ENCODE measurements at places on chromosomes 5 and 9.
A peak's percentile ranks its signal among the peaks of the same experiment; 100 is the strongest.

- no peak for DNase-seq
Measured at GRCh38 chr9:26169708-26170107, 491.5 kb upstream of the TUSC1 start.

GRCh38 chr5:121640298-121640697, 211.4 kb upstream of the FTMT start:
- DNase-seq, result no peak

DNA sequence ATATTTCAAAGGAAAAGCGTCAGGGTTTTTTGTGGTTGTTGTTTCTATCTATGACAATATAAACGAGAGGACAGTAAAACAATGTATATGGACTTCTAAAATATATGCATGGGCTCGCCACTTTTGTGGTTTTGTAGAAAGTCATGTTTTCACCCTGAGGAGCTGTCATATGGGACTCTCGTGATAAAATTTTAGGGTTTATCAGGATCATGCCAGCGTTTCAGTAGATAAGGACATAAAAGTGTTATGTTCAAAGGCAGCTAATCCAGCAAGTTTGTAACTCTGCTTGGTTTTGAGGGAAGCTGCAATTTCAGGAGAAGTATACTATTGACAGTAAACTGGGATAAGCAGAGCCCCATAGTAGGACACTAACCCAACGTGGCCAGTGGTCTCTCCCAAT, 120.3 kb downstream of the CDC42SE2 start:
- DNase-seq, result no peak

DNA sequence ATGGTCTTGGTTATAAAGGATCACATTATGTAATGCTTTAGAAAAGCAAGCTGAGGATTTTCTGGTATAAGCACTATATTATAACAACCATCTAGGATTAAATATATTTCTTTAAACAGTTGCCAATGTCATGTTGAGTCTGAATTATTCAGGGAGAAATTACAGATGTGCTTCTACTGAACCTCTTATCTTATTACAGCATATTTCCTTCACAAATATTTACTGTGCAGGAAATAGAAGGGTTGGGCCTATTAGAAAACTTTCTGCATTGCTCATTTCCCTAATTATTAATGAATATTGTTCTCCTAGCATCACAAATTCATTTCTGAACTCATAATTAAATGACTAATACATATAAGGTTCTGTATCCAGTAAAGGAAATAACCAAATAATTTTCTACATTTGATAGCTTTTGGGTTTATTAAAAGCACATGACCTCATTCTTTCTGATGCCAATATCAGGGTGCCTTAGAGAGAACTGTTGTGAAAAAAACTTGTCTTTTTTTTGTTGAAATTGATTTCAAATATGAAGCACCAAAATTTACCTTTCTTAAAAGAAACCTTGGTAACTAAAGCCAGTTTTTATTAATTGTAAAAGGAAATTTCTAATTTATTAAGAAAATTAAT, 476.8 kb upstream of the PTGER4 start:
- DNase-seq, result no peak

DNA sequence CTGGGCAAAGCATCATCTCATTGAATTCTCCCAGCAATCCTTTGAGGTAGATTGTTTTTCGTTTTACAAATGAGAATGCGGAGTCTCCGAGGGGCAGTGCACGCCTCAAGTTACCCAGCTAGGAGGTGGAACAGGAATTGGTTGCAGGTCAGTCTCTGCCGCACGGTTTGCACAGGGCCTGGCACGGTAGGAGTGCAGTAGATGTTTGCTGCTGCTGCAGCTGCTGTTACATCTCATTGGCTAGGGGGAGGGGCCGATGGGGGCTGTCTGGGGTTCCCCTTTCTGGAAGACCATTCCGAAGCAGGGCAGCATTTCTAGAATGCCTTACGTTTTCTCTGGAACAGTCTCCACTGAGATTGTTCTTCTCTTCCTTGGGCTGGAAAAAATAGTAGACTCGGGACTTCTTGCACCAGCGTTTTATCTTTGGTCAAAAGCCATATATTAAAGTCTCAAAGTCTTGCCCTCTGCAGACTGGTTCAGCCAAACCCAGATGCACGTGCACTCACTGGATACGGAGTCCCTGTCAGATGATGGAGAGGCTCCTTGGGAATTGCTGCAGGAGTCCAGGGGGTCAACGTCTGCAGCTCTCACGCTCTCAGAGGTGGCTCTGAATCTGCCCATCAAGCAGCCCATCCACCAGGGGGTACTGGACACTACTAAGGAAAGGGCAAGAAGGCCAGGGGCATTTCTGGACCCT, 1.2 kb downstream of the USP20 start:
- DNase-seq, result no peak

DNA sequence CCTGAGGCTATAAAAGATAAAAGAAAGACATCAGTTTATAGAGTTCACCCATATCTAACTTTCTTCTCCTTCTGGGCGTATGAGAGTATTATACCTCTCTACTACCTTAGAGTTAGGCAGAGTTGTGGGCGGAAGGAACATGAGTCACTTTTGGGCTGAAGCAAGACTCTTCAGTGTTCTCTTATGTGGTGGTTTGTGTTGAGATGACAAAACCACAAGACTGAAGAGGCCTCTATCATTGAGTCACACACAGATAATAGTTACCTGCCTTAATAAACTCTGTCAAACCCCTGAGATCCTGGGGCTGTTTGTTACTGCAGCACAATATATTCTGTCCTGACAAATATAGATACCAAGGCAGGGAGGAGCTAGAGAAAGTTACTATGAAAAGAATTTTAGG, 184.2 kb downstream of the EFNA5 start:
- DNase-seq, result no peak

GRCh38 chr9:80204054-80204453, 632.3 kb downstream of the TLE4 start:
- DNase-seq, result no peak

DNA sequence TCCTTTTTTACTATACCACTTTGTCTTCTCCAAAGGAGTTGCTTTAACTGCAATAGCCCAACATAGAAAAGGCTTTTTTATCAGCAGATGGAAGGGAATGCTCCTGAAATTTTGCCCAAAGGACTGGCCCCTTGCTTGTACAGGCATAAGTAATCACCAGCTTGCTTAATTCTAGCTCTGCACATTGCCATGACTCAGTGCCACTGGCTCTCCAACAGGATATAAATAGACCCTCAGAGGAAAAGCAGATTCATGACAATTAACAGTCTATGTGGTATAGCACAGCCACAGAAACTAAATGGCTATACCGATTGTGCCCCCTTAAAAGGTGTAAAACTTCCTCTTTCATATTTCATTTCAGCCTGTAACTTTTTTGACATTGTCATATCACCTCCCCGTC, 227.0 kb downstream of the ZNF608 start:
- no peak for DNase-seq

- DNase-seq, result no peak
Measured at GRCh38 chr9:20499013-20499412, 123.3 kb downstream of the MLLT3 start.

- no peak for DNase-seq
Measured at GRCh38 chr5:17151686-17152085, 65.7 kb upstream of the BASP1 start.

- DNase-seq, result no peak
Measured at GRCh38 chr5:1907616-1908015, 24.9 kb upstream of the IRX4 start.

- no peak for DNase-seq
Measured at GRCh38 chr5:180860273-180860886, 696 bp downstream of the ZFP62 start.

- no peak for DNase-seq
Measured at GRCh38 chr5:159049844-159050315, 49.8 kb downstream of the EBF1 start.

DNA sequence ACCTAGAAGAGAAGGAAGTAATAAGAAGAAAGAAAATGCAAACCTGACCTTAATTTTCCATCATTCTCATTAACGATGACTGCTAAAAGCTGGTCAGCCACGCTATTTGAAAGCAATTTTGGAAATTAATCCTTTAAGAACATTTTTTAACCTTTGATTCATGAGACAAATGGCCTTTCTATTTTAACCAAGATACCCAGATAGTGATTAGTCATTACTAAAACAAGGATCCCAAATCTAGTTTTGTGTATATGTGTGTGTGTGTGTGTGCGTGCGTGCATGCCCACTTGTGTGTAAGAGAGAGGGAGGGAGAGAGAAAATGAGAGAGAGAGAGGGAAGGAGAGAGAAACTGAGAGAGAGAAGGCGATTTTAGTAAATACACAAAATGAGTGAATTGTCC, 329.5 kb downstream of the DEPDC1B start:
- no peak for DNase-seq

DNA sequence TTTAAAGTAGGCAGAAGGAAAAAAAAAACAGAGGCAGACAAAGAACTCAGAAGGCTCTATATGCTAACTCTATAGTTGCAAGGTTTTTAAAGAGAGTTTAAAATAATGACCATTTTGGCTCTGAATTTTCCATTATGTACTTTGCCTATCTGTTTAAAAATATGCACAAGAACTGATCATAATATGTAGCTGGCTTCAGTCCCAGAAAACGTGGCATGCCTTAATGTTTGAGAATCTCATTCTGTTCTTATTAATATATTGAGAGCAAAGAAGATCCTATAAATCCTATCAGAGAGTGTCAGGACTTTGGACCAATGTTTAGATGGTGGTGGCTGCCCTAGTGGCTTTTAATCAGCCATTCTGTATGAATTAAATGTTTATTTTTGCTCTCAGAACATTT, 121.5 kb downstream of the JMY start:
- no peak for DNase-seq

DNA sequence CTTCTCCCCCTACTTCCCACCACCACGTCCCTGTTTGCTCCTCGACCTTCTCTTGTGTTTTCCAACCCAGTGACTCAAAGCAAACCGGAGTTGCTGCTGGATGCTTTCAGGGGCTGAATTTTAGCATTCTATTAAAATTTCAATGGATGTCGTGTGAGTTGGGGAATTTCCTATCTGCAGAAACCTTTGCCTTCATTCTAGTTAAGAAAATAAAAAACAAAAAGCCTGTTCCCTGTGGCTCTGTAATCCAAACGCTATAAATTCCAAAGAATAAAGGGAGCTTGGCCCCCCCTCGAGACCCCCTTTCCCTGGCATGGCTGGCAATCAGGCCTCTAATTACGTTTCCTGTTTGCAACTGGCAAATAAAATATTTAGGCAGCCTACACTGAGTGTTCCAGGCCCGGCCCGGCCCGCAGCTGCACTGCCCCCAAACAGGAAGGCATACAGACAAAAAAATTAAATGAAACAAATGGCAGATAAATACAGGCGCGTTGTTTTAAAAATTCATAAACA, 139.4 kb upstream of the PPP1R26 start:
- DNase-seq, result no peak

DNA sequence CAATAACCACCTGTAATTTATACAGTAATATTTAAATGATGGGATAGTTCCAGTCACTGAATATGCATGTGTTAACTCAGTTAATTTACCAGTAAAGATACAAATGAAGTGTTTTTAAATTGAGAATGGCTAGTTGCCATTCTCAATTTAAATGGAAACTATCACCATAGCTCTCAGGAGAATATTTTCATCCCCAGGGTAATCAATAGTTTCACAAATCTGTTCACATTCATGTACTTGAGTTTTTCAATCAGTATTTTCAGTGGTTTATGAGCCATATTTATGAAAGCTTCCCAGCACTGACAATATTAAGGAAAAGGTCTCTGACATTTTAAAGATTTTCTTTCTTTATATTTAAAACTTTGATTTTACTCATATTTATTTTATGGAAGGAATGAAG, 439.3 kb downstream of the MAT2B start:
- DNase-seq, result no peak

DNA sequence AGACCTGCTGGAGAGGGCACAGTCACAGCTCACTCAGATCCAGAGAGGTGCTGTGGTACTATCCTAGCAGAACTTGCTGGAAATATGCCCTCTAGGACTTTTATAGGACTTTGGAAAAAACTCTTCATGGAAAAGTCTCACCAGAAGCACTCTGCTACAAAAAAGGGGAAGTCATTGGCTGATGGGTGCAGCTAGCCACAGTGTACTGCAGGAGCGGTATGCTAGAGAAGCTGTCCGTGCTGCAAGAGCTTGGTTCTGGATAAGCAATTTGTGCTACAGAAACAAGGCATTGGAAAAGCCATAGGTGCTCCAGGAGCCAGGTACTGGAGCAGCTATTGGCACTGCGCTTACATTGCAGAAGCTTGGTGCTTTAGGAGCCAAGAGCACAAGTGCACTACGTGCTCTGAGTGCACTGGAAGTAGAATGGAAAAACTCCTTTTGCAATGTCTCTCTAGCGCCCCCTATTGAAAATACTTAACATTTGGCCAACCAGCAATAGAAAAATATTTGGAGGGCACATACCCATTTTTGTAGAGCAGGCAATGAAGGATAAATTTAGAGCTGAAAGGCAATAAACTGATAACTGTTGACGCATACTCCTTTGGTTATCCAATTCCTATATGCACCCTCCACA, 83.4 kb downstream of the MEGF10 start:
- no peak for DNase-seq

DNA sequence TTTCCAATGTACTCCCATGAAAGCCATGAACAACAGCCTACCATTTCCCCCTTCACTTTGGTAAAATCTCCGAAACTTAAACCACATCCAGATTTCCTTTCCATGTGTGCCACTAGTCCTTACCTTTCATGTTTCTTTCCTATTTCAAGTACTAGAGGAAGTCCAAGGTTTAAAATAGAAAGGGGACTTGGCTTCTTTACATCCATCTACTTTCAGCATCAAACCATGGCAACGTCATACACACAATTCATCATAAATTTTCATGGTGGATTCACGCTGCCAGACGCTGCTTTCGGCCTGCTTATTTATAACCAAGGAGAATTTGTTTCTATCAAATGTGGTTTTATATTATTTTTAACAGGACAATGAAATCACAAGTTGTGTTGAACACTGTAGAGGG, 58.7 kb upstream of the ZNF622 start:
- DNase-seq, result no peak

- peak; percentile 34 for DNase-seq
Measured at GRCh38 chr5:10454591-10455276, 13.1 kb downstream of the ROPN1L start.

GRCh38 chr9:12368569-12368968, 324.6 kb upstream of the TYRP1 start:
- DNase-seq, result no peak

- DNase-seq, result no peak
Measured at GRCh38 chr9:105479846-105480245, 32.0 kb downstream of the FSD1L start.

DNA sequence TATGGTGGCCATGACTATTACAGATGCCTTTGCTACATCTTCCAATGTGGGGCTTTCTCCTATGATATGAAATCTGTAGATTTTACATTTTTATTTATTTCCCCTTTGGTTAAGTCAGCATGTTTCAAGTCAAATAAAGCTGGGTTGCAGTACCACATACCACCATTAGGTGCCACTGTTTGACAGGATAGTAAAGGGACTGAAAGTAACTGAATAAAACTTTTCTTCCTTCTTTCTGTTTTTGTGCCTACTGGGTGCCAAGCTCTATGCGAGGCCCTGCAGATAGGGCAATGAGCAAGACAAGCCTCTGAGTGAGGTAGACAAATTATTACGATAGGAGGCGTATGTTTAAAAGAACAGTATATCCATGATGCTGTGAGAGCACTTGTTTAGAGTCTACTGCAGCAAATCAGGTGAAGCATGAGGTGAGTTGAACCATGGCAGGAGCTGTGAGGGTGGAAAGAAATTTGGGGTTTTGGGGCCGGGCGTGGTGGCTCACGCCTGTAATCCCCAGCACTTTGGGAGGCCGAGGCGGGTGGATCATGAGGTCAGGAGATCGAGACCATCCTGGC, 64.8 kb downstream of the GDNF start:
- DNase-seq, result no peak

Measured in left lobe of liver (tissue), 2 donors.